ENCODE measurements at places on chromosomes 2 and 18.

GRCh38 chr2:46866770-46867246, 48.8 kb downstream of the MCFD2 start:
- DNase-seq, result no peak

DNA sequence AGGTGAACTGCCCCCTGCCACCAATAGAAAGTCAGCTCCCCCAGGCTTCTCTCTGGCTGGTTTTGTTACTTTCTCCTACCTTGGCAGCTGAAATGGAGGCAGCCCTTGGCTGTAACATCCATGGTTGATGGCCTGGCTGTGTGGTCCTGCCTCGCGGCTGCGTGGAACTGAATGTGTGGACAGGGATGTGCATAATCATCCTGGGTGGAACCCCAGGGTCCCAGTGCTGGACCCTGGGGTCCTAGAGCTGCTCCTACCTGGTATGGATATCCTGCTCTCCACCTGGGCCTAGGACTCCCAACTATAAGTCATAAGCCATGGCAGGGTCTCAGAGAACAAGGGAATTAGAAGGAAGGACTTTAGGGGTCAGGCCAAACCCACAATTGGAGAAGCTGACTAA, 93.5 kb downstream of the CAPN13 start:
- no peak for DNase-seq

- DNase-seq, result no peak
These were observed 128.4 kb upstream of the MC4R start for GRCh38 chr18:60500960-60501359.

GRCh38 chr2:9703085-9703678, 72.4 kb upstream of the YWHAQ start:
- DNase-seq, result peak; percentile 43

- DNase-seq, result no peak
These were observed 636.1 kb upstream of the SLC8A1 start for GRCh38 chr2:41087946-41088345.

DNA sequence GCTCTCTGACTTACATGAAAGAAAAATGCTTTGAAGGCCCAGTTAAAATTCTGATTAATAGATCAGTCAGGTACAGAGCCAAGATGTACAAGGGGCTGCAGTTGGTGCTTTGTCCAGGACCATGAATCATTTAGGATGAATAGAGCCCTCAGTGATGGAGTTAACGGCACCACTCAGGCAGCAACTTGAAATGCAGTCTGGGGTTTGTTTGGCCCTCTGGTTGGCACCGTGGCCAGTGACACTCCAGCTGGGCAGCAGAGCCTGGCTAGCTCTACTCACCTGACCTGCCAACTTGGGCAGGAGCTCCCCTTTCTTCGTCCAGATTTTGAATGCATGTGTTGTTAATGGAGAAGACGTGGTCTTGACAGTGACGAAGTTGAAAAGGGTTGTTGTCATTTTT, 493.0 kb upstream of the ACVR2A start:
- no peak for DNase-seq

DNA sequence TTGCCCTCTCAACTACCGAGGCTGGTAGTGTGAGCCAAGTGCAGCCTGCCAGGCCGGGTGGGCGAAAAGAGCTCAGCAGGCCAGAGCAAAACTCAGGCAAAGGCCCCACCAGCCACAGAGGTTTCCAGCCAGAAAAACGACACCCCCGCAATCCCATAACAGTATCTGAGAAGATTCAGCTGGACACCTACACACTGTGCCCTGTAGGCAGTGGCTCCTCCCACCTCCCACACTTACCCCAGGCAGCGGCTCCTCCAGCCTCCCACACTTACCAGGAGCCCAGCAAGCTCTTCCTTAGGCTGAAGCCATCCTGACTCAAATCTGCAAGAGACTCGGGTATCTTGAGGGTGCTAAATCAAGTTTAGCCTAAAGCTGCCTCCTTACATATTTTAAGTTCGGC, 15.6 kb upstream of the TMEM18 start:
- no peak for DNase-seq

GRCh38 chr2:216478791-216479190, 19.9 kb upstream of the RPL37A start:
- DNase-seq, result no peak

DNA sequence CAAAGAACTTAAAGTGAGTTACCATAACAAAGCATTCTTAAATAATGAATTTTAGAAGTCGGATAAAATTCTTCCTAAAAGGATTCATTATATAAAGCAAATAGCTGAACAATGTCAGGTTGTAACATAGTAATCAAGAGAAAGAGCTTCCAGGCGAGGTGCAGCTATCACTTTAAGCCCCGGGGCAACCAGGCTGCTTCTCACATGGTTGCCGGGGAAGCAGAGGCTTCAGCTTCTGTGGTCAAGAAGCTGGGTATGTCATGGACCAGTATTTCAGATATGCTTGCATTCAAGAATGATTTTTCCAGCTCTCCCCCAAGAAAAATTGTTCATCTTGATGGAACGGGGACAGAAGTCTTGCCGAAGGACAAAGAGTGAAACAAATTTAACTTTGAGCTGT, 23.6 kb upstream of the KYNU start:
- DNase-seq, result no peak

Data from activated CD4-positive, alpha-beta T cell treated with anti-CD3 and anti-CD28 coated beads, Interleukin-2, amount 50 U/mL, for 24 hours (primary cell).